ENCODE measurements at places on chromosomes 12 and 14.

- DNase-seq: no peak
Measured at GRCh38 chr12:26867080-26867479, 34.1 kb upstream of the ITPR2 start.

DNA sequence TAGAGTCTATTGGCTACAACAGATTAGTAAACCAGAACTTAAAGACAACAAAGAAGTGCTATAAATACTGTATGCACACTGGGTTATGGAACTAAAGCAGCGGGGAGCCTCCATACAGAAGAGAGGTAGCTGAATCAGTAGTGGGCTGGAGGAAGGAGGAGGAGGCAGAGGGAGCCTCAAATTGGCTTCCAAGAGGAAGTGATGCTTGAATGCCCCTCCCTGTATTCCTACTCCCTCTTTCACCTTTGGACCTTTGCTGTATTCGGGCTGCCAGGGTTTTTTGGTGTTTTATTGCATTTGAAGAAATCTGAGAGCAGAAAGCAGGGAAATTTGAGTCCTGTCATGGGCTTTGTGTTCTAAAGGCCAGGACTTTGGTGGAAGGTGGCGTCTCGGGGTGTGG is 104.0 kb upstream of the PTPRB start:
- DNase-seq: no peak

DNA sequence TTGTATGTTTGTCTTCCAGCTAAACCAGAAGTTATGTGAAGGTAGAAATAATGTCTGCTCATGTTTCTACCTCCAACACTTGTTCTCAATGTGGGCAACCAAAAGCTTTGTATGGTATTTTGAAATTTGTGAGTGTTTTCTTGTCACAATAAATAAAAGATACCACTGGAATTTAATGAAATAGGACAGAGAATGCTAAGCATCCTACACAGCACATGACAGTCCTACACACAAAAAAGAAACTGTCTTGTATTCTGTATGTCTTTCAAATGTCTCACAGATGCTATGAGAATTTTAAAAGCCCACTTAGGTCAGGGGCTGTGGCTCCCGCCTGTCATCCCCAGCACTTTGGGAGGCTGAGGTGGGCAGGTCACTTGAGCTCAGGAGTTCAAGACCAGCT is 68.9 kb downstream of the RALGAPA1 start:
- DNase-seq: no peak

- DNase-seq: no peak
Measured at GRCh38 chr12:113997365-113997764, 31.2 kb upstream of the RBM19 start.

GRCh38 chr14:104291123-104292000 is 153.0 kb downstream of the KIF26A start:
- peak; percentile 21 for DNase-seq
